ENCODE measurements at places on chromosomes 4 and X.

GRCh38 chr4:83664741-83665140, 128.8 kb downstream of the GPAT3 start:
- no peak for DNase-seq

DNA sequence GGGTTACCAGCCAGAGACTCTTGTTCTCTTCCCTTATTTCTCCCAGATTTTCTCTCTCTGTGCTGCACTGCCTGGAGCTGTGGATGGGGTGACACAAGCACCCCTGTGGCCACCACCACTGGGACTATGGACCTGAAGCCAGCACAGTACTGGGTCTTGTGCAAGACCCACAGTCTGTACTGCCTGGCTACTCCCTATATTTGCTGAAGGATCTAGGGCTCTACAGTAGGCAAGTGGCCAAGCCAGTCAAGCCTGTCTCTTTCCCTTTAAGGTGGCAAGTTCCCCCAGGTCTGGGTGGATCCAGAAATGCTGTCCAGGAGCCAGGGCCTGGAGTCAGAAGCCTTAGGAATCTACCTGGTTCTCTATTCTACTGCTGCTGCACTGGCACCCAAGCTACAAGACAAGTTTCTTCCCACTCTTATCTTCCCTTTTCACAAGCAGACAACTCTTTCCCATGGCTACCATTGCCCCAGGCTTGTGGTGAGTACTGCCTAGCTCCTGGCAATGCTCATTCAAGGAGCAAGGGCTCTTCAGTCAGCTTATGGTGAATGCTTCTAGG, 28.4 kb upstream of the CT47A1 start:
- DNase-seq, result no peak

- no peak for DNase-seq
Measured at GRCh38 chr4:183989461-183989860, 84.4 kb downstream of the STOX2 start.

DNA sequence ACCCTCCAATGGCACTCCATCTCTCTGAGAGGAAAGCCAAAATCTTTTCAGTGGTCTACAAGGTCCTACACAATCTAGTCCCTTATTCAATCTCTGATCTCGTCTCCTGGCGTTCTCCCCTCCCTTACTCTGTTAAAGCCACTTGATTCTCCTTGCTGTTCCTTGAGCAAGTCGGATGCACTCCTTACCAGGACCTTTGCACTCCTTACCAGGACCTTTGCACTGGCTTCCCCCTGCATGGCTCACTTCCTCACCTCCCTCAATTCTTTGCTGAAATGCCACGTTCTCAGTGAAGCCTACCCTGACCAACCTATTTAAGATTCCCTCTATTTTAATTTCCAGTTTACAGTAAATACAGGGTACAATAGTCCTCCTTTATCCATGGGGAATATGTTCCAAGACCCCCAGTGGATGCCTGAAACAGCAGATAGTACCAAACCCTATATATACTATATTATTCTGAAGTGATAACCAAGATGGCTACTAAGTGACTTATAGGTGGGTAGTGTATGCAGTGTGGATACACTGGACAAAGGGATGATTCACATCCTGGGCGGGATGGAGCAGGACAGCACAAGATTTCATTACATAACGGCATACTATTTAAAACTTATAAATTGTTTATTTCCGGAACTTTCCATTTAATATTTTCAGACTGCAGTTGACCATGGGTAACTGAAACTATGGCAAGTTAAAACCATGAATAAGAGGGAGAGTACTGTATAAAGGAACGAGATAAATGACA, 6.5 kb upstream of the DLG3 start:
- DNase-seq, result no peak

DNA sequence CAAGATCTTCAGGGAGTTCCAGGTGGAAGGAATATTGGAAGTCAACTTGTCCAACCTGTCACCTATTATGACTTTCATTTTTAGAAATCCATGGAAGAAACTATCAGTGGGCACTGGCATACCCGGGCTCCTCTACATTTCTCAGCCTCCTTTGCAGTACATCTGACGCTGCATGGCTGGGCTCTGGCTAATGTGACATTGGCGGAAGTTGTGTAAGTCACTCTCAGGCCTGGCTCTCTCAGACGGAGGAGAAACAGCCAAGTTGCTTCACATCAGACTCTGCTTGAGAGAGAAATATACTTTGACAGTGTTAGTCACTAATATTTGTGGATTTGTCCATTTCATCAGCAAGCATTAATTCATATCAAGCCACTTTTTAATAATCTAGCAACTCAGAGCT, 4.5 kb downstream of the DCHS2 start:
- DNase-seq, result no peak

GRCh38 chrX:155611302-155611701, 1.4 kb downstream of the TMLHE start:
- DNase-seq, result no peak

GRCh38 chrX:40912576-40912975, 172.7 kb upstream of the USP9X start:
- DNase-seq, result peak; percentile 16

- no peak for DNase-seq
Measured at GRCh38 chrX:147351644-147352043, 537.1 kb upstream of the CXorf51A start.

- DNase-seq, result no peak
Measured at GRCh38 chr4:84146300-84146959, 352.7 kb downstream of the NKX6-1 start.

DNA sequence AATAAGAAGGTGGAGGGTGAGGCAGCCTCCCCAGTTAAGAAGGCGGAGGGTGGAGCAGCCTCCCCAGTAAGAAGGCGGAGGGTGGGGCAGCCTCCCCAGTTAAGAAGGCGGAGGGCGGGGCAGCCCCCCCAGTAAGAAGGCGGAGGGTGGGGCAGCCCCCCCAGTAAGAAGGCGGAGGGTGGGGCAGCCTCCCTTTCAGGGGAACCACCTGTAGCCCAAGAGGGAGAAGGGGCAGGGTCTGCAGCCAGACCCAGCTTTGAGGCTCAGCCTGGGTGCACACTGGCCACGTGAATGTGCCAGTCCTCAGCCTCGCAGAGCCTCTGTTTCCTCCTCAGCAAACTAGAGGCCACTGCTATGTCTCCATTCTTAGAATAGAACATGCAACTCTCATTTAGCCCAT, 52.6 kb downstream of the HMX1 start:
- DNase-seq, result no peak

DNA sequence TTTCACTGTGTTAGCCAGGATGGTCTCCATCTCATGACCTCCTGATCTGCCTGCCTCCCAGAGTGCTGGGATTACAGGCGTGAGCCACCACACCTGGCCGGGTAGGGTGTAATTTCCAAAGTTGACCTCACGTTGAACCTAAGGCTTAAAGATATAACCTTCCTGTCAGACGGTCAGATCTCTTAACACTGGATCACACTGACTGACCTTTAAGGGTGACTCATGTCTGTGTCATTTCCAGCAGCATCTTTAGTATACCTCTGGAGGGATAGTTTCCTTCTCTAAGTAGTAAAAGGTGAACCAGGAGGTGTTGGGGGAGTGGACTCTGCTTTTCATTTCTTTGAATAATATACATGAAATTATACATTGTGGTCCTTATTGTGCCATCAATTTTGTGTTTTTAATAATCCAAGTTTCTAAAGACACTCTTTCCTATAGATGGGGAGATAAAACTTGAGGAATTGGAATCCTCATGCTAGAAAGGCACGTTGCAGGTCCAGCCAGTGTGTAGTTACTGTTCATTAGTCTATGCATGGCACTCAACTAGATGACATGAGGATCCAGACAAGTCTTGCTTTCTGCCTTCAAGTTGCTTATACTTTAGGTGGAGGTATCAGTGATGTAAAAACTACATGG, 45.7 kb downstream of the ARHGAP10 start:
- DNase-seq, result no peak

GRCh38 chrX:24017674-24018073, 9.3 kb downstream of the KLHL15 start:
- no peak for DNase-seq

DNA sequence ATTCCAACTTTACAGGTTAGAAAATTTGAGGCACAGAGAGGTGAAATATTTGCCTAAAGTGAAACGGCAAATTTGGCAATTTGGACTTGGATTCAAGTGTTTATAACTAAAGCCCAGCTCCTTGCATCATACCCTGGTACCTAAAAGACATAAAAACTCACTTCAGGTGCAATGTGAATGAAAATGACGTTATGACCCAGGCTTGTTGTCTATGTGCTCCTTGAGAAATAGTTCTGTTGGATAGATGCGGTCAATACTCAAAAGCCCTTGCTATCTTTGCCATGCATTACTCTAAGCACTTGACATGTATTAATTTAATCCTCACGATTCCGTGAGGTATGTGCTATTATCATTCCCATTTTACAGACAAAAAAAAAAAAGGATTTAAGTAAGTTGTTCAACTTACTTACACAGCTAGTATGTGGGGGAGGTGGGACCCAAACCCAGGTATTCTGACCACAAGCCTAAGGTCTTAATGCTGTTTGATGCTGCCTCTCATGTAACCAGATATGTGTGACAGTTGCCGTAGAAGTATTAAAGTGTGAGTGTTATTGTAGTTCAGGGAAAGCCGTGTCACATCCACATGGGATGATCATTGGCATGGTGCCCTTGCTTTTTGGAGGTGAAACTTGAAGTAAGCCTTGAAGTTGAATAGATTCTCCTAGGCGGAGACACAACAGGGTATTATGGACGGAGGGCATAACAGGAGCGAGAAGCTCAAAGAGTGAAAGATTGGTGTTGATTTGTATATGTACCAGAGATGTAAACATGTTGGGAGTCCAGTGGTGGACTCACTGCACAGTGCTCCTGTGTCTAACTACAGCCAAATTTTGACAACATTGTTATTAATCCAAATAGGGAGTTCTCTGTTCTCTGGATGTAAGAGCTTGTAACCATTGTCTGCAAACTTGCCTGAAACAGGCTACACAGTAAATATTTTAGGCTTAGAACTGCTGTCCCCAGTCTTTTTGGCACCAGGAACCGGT, 3.1 kb downstream of the SCML1 start:
- DNase-seq, result no peak

Data from NCI-H2227 treated with DMSO at 0.1 percent for 48 hours (cell line).